CD4-positive, CD25-positive, alpha-beta regulatory T cell (primary cell): ENCODE measurements at places on chromosomes 11 and 22.

GRCh38 chr11:72511393-72512047, 77.2 kb upstream of the CLPB start:
- DNase-seq: no peak
- H3K36me3 ChIP-seq: no peaks in the 10 kb centered on the region
- H3K4me1 ChIP-seq: no peaks in the 10 kb centered on the region
- no peak overlapping the region for H3K4me3 ChIP-seq

GRCh38 chr11:45455536-45455935, 169.4 kb upstream of the SYT13 start:
- no peak for DNase-seq
- H3K4me3 ChIP-seq: no peak overlapping the region
- no peaks in the 10 kb centered on the region for H3K4me1 ChIP-seq
- H3K27ac ChIP-seq: no peak overlapping the region
- H3K27me3 ChIP-seq: no peaks in the 10 kb centered on the region
- no peaks in the 10 kb centered on the region for H3K36me3 ChIP-seq

DNA sequence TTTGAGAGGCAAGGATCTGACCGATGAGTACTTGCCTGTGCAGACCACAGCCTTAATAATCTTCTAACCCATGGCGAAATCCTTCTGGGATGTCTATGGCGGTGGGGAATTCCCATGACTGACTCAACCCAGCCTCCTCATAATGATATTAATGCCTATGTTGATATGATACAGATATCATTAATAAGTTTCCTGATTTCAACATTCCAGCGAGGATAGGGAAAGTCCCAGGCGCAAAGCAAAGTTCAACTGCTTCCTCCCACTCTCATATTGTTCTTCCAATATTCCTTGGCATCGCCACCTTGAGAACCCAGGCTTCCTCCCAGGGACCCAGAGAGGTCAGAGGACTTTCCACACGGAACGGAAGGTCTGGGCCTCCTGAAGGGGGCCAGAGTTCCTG, 110.3 kb upstream of the TMEM45B start:
- no peaks in the 10 kb centered on the region for H3K4me1 ChIP-seq
- no peak overlapping the region for H3K27ac ChIP-seq
- H3K27me3 ChIP-seq: no peaks in the 10 kb centered on the region

- peaks cover 56% of the 10 kb centered on the region for H3K4me1 ChIP-seq
- no peaks in the 10 kb centered on the region for H3K36me3 ChIP-seq
- DNase-seq: no peak
- no peak overlapping the region for H3K4me3 ChIP-seq
These were observed 13.8 kb downstream of the BMAL1 start for GRCh38 chr11:13291361-13291760.

GRCh38 chr11:12963792-12964536, 45.2 kb upstream of the RASSF10 start:
- no peak overlapping the region for H3K27ac ChIP-seq
- DNase-seq: peak; percentile 18
- no peak overlapping the region for H3K4me3 ChIP-seq
- H3K27me3 ChIP-seq: no peaks in the 10 kb centered on the region

- H3K27ac ChIP-seq: no peak overlapping the region
- no peaks in the 10 kb centered on the region for H3K4me1 ChIP-seq
These were observed 12.1 kb downstream of the C11orf86 start for GRCh38 chr11:66987158-66987620.

DNA sequence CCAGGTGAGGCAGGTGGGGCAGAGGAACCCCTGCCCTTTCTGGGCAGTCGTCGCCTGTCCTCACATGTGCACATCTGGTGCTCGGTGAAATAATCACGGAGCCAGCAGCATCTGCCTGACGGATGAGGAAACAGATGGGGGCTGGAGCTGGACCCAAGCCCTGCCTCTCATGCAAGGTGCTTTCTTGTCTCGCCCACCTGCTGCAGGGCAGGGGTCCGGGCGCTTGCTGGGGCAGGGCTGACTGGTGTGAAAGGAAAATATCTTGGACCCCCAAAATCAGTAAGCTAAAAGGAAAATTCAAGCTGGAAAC, 3.3 kb downstream of the ALDH3B2 start:
- H3K27me3 ChIP-seq: no peaks in the 10 kb centered on the region
- no peaks in the 10 kb centered on the region for H3K4me1 ChIP-seq
- H3K27ac ChIP-seq: no peak overlapping the region
- H3K36me3 ChIP-seq: no peaks in the 10 kb centered on the region

DNA sequence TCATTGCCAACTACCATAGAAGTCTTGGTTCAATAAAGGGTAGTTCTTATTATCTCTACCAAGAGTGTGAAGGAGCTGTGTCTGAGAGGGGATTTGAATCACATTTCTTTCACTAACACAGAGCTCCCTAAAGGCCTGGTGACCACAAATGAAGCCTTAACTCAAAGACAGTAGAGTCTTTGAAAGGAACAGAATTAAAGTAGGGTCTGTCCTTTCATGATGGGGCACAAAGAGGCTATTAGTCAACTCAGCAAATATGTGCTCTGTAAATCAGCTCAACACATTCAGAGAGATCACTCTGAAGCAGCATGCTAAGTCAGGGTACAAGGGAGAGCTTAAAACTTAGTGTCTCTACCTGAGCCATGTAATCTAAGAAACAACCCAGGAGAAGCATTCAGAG, 212.4 kb upstream of the SYN3 start:
- no peak overlapping the region for H3K27ac ChIP-seq
- DNase-seq: no peak
- H3K36me3 ChIP-seq: no peaks in the 10 kb centered on the region
- H3K27me3 ChIP-seq: no peaks in the 10 kb centered on the region

DNA sequence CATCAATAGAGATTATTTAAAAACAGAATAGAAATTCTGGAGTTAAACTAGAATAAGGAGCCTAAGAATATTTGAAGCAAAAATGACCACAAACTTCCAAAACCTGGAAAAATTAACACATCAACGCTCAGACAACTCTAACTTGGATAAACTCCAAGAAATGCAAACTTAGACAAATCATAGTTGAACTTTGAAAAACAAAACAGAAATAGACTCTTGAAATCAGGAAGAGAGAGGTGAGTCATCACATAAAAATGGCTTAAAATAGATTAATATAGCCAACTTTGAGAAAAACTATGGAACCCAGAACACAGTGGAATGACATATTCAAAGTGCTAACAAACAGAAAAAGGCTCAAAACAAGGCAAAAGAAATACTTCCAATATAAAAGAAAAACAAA, 974.2 kb downstream of the JRKL start:
- no peak overlapping the region for H3K27ac ChIP-seq
- no peaks in the 10 kb centered on the region for H3K4me1 ChIP-seq
- no peaks in the 10 kb centered on the region for H3K27me3 ChIP-seq
- DNase-seq: no peak
- no peak overlapping the region for H3K4me3 ChIP-seq

GRCh38 chr11:128198216-128198772, 389.1 kb downstream of the ETS1 start:
- DNase-seq: no peak
- no peak overlapping the region for H3K27ac ChIP-seq
- peaks cover 7% of the 10 kb centered on the region for H3K4me1 ChIP-seq
- H3K27me3 ChIP-seq: no peaks in the 10 kb centered on the region
- H3K36me3 ChIP-seq: no peaks in the 10 kb centered on the region
- H3K4me3 ChIP-seq: no peak overlapping the region

DNA sequence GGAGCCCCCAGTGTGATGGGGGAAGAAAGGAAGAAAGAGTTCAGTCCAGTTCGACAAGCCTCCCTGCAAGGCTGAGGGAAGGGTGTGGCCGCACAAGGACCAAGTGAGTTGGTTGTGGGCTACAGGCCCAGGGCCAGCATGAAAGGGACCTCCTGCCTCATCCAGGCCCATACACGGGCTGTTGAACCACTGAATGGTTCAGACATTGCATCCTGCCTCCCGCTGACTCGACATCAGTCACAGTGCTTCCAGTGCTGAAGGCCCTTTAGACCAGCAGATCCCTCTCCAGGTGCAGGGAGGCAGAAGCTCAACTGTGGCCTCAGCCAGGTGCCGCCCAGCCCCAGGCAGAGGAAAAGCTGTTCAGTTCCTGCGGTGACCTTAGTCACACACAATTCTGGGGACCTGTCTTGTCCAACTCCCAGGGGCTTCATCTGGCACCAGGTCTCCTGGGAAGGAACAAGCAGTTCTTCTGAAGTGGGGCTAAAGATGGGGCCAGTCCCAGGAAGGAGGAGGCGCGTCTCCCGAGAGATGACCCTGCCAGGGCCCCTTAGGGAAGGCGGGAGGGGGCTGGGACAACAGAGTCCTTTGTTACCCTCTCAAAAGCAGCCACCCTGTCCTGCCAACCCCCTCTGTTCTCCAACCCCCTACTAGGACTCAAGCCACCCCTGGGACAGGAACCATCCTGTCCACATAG, 6.6 kb downstream of the ARRB1 start:
- no peak for DNase-seq
- H3K27ac ChIP-seq: no peak overlapping the region
- no peaks in the 10 kb centered on the region for H3K27me3 ChIP-seq
- H3K4me3 ChIP-seq: no peak overlapping the region
- H3K36me3 ChIP-seq: no peaks in the 10 kb centered on the region

- no peak overlapping the region for H3K27ac ChIP-seq
- no peak for DNase-seq
- H3K4me1 ChIP-seq: peaks cover 18% of the 10 kb centered on the region
- H3K36me3 ChIP-seq: peaks cover 5% of the 10 kb centered on the region
- no peaks in the 10 kb centered on the region for H3K27me3 ChIP-seq
- H3K4me3 ChIP-seq: no peak overlapping the region
These were observed 47.3 kb downstream of the RAB30 start for GRCh38 chr11:83024270-83024854.

- H3K4me3 ChIP-seq: no peak overlapping the region
- peaks cover 80% of the 10 kb centered on the region for H3K36me3 ChIP-seq
- no peaks in the 10 kb centered on the region for H3K27me3 ChIP-seq
- H3K27ac ChIP-seq: no peak overlapping the region
- DNase-seq: no peak
These were observed 33.4 kb downstream of the SERPIND1 start for GRCh38 chr22:20807315-20807752.

GRCh38 chr11:17954395-17955252, 58.2 kb downstream of the SERGEF start:
- no peak overlapping the region for H3K4me3 ChIP-seq
- no peak overlapping the region for H3K27ac ChIP-seq
- H3K36me3 ChIP-seq: peaks cover 56% of the 10 kb centered on the region
- no peaks in the 10 kb centered on the region for H3K4me1 ChIP-seq

GRCh38 chr11:96314326-96315020, 28.5 kb downstream of the MAML2 start:
- no peaks in the 10 kb centered on the region for H3K27me3 ChIP-seq
- no peak overlapping the region for H3K4me3 ChIP-seq
- peaks cover 7% of the 10 kb centered on the region for H3K36me3 ChIP-seq
